ENCODE measurements at places on chromosomes 16 and 17.

DNA sequence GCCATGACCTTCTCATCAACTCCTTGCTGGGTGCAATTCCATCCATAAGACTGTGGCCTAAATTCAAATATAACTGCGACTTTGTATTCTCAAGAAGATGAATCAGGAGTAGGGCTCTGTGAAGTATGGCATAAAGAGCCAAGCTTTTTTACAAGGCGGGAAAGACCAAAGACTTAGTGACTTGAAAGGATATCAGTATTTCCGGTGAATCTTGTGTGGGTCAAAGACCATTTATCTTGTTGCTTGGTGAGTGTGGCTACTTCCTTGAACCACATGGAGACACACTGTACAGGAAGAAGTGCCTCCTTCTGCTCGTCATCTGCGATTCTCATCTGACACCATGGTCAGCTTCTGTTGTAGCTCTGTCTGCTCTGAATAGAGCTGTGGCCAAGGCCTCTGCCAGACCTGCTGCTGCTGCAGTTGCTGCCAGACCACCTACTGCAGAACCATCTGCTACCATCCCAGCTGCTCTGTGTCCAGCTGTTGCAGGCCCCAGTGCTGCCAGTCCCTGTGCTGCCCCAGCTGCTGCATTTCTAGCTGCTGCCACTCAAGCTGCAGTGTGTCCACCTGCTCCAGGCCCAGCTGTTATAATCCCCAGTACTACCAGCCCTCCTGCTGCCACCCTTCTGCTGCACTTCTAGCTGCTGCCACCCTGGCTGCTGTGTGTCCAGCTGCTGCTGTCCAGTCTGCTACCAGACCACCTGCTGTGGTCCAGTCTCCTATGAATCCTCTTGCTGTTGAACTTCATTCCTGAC lies 6.1 kb upstream of the KRTAP2-4 start:
- no peak for DNase-seq

GRCh38 chr16:85210423-85211169 lies 98.3 kb upstream of the CIBAR2 start:
- DNase-seq = no peak

GRCh38 chr16:25729188-25729915 lies 37.6 kb downstream of the HS3ST4 start:
- no peak for DNase-seq

GRCh38 chr17:57852955-57853328 lies 3.1 kb upstream of the MRPS23 start:
- no peak for DNase-seq

GRCh38 chr17:20159406-20160069 lies 150.4 kb downstream of the SPECC1 start:
- DNase-seq = no peak

- peak; percentile 26 for DNase-seq
Measured at GRCh38 chr16:85126705-85127378, 14.6 kb upstream of the CIBAR2 start.

- no peak for DNase-seq
Measured at GRCh38 chr16:25748092-25748654, 56.4 kb downstream of the HS3ST4 start.

DNA sequence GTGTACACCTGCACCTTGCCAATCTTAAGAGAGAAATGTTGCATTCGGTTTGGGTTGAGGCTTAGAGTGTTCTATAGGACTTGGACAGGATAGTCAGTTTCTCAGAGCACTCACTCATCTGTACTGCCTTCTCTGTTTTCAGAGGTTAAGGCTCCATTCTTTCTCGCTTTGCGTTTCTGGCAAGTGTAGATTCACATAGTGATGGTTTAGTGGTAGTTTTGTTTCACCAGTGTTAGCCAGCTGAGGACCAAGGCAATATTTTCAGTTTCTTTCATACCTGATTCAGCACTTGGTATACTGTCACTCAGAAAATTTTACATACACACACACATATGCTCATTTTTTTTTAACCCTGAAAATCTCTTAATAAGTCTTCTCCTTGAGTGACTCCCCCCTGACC lies 1.3 kb downstream of the ATXN1L start:
- DNase-seq = no peak

- no peak for DNase-seq
Measured at GRCh38 chr16:84689111-84689510, 10.7 kb upstream of the USP10 start.

DNA sequence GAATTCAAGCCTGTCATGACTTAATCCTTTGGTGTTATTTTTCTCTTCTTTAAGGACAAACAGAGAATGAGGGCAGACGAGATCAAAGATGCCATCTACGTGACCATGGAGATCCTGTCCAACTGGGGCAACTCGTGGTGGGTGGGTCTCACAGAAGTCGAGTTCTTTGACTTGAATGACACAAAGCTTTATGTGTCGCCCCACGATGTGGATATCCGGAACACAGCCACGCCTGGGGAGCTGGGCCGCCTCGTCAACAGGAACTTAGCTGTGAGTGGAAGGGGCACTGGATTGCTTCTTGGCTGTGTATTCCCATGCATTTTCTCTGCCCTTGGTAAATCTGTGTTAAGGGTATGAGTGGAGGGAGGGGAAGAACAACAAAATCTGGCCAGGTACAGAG lies 158.7 kb downstream of the KATNIP start:
- DNase-seq = no peak

DNA sequence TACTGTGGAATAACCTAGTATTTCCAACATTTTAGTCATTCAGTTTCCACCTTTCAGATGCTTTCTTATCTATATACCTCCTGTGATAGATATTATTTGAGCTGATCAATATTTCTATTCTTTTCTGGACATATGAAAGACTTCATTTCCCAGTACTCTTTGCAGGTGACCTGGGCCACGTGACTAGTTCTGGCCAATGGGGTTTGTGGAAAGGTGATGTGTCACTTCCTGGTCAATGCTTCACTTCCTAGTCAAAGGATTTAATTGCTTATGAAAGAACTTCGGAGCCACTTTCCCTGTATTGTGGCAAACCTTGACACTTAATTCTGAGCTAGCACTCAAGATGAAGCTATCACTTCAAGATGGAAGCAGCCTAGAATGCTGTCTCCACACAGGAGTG lies 248.9 kb upstream of the FOXF1 start:
- no peak for DNase-seq

DNA sequence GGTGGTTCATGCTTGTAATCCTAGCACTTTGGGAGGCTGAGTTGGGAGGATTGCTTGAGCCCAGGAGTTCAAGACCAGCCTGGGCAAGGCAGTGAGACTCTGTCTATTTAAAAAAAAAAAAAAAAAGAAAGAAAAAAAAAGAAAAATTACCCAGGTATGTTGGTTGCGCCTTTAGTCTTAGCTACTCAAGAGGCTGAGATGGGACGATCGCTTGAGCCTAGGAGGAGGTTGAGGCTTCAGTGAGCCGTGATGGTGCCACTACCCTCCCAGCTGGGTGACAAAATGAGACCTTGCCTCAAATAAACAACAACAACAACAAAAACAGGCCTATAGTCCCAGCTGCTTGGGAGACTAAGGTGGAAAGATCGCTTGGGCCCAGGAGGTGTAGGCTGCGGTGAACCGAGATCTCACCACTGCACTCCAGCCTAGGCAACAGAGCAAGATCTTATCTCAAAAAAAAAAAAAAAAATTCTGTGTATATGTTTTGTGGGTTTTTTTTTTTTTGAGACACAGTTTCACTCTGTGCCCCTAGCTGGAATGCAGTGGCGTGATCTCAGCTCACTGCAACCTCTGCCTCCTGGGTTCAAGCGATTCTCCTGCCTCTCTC lies 12.5 kb upstream of the ANKRD40CL start:
- DNase-seq = no peak

DNA sequence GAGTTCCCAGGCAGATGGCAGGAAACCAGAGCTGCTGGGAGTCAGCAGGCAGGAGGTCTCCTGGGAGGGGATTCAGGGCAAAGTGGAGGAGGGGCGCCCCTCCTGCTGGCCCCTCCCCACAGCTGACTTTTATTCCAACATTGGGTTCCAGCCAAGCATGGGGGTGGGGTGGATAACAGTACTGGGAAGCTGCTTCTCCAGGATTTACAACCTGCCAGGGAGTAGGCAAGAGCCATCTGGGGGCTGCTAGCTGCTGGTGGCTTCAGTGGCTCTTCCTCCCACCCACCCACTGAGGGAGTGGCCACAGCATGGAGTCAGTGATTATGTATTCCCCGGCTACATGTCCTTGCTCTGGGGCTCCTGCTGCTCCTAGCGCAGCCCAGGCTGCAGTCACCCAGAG lies 36.8 kb downstream of the TMEM132E start:
- DNase-seq = no peak

- no peak for DNase-seq
Measured at GRCh38 chr17:69788957-69789356, 286.1 kb upstream of the KCNJ16 start.

DNA sequence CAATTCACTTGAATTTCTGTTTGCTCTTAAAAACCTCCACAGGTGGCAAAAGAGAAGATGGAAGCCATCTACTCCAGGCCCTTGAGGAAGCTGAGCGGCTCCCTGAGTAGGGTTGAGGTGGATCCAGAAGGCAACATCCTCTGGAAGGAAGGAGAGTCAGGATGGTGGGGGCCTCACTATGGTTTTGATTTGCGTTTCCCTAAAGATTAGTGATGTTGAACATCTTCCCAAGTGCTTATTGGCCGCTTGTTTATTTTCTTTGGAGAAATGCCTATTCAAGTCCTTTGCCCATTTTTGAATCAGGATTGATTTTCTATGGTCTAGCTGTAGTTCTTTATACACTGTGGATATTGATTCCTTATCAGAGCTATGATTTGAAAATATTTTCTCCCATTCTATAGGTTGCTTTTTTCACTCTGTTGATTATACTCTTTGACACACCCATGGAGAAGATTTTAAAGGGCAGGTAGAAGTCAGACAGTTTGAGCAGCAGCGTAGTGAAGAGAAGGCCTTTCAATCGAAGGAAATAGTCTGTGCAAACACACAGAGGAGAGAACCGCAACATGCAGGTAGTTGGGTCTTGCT lies 58.6 kb downstream of the WSB1 start:
- DNase-seq = no peak

DNA sequence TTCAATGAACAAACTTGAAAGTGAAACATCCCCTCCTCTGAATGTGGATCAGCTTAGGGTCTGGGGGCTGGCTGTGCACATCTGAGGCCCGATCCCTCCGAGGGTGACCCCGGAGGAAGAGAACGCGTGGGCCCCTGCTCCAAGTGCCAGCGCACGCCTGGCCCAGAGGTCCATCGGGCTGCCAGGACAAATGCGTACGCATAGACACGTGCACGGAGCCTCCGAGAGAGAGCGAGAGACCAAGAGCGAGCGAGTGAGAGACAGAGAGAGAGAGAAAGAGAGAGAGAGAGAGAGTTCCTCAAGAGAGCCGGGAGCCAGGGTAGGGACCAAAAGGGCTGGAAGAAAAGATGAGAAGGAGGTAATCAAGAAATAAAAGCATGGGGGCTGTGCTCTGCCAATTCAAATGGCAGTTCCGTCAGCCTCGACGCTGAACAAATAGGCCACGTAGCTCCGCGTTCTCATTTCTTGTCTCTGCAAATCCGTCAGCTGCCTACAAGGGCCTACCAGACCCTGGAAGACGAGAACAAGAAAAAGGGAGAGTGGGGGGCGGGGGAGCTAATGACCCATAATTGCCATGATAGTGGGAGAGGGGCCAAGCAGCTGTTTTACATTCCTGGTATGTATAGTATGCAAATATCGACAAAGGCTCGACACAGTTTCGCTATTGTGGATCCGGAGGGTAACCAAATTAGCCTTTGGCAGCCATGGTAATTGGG lies 435.3 kb upstream of the ZFHX3 start:
- DNase-seq = no peak

GRCh38 chr16:87604634-87605111 lies 2.4 kb downstream of the JPH3 start:
- DNase-seq = no peak

DNA sequence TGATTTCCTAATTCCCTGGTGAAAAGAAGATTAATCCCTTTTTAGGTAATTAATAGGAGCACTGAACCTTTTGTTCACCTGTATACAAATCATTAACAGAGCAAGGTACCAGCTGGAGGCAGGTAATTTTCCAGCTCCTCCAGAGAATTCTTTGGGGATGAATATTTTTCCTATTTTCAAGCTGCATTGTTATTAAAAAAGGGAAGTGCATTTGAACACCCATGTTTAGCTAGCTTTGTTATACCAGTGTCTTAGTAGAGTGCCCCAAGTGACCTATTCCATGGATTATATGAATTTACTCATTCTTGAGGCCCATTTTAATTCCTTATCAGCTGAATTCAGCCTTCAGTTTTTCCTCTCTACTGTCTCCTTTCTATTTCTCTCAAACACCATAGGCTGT lies 73.2 kb upstream of the GOT2 start:
- DNase-seq = no peak

DNA sequence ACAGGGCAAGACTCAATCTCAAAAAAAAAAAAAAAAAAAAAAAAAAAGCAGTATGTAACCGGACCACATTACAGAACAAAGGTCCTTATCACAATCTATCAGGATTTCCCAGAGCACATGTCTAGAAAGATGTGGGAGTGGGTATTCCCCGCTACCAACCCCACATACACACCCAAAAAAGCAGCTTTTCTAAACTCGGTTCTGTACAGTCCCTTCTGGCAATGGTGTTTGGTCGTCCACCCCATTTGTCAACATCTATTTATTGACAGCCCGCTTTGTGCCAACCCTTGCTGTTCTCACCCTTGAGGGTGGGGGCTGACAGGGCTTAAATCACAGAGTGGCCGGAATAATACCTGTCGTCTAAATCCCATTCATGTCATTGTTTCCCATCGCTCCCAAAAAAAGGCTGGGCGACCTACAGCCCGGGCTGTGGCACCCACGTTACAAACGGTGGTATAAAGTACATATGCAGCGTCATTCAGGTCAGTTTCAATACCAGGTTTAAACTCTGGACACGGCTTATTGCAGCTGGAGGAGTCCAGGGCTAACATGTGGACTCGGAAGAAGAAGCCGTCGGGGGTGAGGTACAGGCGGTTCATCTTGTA lies 3.6 kb downstream of the C17orf58 start:
- no peak for DNase-seq

DNA sequence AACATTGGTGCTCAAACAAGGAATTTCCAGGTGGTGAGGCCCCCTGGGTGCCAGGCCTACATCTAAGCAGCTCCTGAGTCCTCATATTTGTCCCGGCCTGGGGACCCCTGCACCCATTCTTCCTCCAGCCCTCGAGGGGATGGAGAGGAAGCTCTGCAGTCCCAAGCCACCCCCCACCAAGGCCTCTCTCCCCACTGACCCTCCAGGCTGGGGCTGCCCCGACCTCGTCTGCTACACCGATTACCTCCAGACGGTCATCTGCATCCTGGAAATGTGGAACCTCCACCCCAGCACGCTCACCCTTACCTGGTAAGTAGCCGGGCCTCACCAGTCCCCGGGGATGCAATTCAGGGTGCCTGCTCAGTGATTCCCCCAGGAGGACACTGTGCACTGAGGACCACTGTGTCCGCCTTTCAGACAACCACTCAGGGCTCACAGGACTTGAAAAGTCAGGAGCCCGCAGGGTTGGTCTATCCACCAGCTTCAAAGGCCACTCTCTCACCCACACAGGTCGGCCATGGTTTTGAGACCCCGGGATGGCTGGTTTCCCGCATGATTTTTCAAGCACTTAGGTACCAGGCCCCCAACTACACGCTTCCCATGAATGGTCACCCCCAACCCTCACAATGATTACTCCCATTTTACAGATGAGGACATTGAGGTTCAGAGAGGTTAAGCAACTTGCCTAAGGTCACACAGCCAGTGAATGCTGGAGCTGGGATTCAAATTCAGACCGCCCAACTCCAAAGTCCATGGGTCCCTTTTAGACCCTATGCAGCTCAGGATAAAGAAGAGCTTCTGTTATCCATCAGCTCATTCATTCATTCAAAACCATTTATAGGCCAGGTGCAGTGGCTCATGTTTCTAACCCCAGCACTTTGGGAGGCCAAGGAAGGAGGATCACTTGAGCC lies 32.4 kb downstream of the IL21R start:
- no peak for DNase-seq

Data from stimulated activated CD8-positive, alpha-beta memory T cell treated with anti-CD3 and anti-CD28 coated beads, Interleukin-15, amount 100 ng/mL, for 4 hours (primary cell).